ENCODE measurements at places on chromosomes 12 and 14. TPM values are rescaled to one million over a fixed set of nuclear protein-coding genes. Genes with fewer than 3 reads are reported as not detected.

GRCh38 chr14:20440465-20440864, 4.5 kb upstream of the KLHL33 start:
- DNase-seq: no peak
- H3K27ac ChIP-seq: no peak overlapping the region
- no peaks in the 10 kb centered on the region for H3K36me3 ChIP-seq
- H3K4me3 ChIP-seq: no peak overlapping the region
- H3K4me1 ChIP-seq: peaks cover 10% of the 10 kb centered on the region

GRCh38 chr12:98149270-98149669, 366.1 kb upstream of the TMPO start:
- no peak for DNase-seq
- peaks cover 7% of the 10 kb centered on the region for H3K27me3 ChIP-seq
- H3K27ac ChIP-seq: no peak overlapping the region
- no peaks in the 10 kb centered on the region for H3K36me3 ChIP-seq

DNA sequence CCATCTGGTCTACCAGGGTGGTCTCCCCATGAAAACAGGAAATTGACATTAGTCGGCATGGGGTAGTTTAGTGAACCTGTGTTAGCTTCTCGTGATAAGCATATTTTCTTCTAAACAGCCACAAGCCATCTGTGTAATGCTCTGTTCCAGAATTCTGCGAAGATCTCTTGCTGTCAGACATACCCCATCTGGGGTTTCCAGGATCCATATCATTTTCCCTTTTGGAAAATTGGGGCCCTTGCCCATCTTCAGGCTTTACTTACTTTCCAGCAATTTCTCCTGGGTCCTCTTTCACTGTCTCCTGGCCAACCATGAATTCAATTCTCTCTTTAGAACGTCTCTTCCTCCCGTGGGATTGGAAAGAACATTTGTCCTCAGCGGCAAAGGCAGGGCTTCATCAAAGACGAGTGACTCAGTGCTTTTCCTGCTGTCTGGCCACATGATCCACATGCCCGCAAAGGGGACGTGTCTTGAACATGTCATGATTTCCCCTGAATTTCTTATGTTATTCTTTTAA, 21.4 kb upstream of the NCOR2 start:
- H3K36me3 ChIP-seq: no peaks in the 10 kb centered on the region
- no peak for DNase-seq
- peaks cover 21% of the 10 kb centered on the region for H3K4me1 ChIP-seq

DNA sequence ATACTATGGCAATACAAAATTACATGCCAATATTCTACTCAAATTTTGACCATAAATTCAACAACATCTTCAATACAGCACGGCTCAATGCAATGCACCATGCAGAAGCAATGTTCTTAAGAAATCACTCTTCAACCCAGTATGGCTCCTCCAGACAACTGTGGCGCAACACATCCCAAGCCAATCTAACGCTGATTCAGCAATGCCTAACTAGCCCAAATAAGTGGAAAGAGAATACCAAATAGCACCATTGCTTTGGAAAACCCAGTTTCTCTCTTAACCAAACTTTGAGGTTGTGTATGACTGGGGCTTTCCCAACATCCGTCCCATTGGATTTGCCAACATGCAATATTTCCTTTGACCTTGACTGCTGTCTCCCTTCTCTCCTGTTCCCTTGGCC, 211.1 kb upstream of the TBX3 start:
- H3K27ac ChIP-seq: no peak overlapping the region
- no peak for DNase-seq
- no peak overlapping the region for H3K4me3 ChIP-seq
- H3K27me3 ChIP-seq: peaks cover 10% of the 10 kb centered on the region
- no peaks in the 10 kb centered on the region for H3K4me1 ChIP-seq
- H3K36me3 ChIP-seq: no peaks in the 10 kb centered on the region

The MDGA2 gene
- not detected for total RNA-seq

DNA sequence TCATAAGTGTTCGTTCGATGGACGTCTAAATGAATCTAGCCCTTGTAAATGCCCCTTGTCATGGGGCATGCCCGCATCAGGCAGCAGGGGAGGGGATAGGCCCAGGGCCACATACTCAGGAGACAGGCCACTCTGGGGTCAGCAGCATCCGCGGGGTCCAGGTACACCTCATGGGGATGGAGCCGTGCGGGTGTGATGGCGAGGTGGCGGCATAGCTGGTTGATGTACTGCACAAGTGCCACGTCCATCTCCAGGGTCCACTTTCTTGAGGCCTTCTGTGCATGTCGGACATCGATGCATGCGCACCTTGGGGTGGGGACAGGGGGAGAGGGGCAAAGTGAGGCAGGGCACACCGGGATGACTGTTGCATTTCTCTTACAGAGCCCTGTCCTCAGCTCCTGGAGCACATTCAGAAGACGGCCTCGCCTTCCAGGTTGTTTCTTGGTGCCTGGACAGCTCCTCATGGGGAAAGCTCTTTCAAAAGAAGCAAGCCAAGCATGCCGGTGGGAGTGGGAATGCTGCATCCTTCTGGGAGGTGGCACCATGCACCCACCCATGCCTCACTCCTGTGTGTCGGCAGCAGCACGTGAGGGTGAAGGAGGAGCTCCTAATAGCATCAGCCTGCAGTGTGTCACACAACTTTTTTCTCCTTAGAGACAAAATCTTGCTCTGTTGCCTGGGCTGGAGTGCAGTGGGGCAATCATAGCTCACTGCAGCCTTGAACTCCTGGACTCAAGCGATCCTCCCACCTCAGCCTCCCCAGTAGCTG, 47.4 kb downstream of the TRAFD1 start:
- H3K27ac ChIP-seq: no peak overlapping the region
- H3K27me3 ChIP-seq: no peaks in the 10 kb centered on the region
- DNase-seq: peak; percentile 84
- peaks cover 5% of the 10 kb centered on the region for H3K4me1 ChIP-seq
- H3K4me3 ChIP-seq: no peak overlapping the region

- H3K36me3 ChIP-seq: no peaks in the 10 kb centered on the region
- peaks cover 34% of the 10 kb centered on the region for H3K4me1 ChIP-seq
- peaks cover 4% of the 10 kb centered on the region for H3K27me3 ChIP-seq
- no peak overlapping the region for H3K4me3 ChIP-seq
- peak overlapping the region; percentile 62 for H3K27ac ChIP-seq
These were observed 3.4 kb upstream of the RNASE7 start for GRCh38 chr14:21038441-21039422.

The KLRF2 gene
- not detected for total RNA-seq

GRCh38 chr12:52615912-52616311, 2.4 kb downstream of the KRT73 start:
- peaks cover 2% of the 10 kb centered on the region for H3K36me3 ChIP-seq
- no peaks in the 10 kb centered on the region for H3K4me1 ChIP-seq
- H3K27me3 ChIP-seq: peaks cover 72% of the 10 kb centered on the region

The TMEM63C gene
- 8.7 TPM for total RNA-seq

The HOXC12 gene
- total RNA-seq: not detected

GRCh38 chr12:67720351-67720856, 71.9 kb downstream of the DYRK2 start:
- DNase-seq: no peak
- peaks cover 42% of the 10 kb centered on the region for H3K4me1 ChIP-seq
- no peaks in the 10 kb centered on the region for H3K27me3 ChIP-seq
- no peak overlapping the region for H3K4me3 ChIP-seq

The TBX5 gene
- not detected for total RNA-seq

The HOXC5 gene
- not detected for total RNA-seq

DNA sequence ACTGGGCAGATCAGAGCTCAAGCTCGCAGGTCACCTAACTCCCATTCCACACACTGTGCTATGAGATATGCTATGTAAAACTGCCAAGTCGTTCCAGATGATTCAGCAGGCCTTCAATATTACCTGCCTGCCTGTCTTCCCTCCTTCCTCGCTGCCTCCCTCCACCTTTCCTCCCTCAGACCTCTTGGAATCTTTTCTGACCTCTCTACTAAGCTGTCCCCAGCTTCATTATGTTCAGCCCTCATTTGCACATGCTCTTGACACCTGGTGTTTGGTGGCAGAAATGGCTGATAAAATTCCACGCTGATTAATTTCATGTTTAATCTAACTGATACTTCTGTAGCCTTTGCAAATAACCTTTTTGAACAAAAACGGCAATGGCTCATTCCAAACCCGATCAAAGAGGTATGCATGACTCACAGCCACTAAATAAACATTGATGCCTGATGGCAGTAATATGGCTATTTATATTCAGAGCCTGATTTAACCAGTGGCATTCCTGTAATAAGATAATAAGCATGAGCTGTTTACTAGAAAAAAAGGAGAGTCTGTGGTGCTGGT, 130.8 kb upstream of the EGLN3 start:
- H3K27ac ChIP-seq: peak overlapping the region; percentile 77
- H3K27me3 ChIP-seq: no peaks in the 10 kb centered on the region
- no peaks in the 10 kb centered on the region for H3K36me3 ChIP-seq

- no peaks in the 10 kb centered on the region for H3K36me3 ChIP-seq
- no peak overlapping the region for H3K27ac ChIP-seq
- no peak overlapping the region for H3K4me3 ChIP-seq
- peaks cover 26% of the 10 kb centered on the region for H3K4me1 ChIP-seq
- no peaks in the 10 kb centered on the region for H3K27me3 ChIP-seq
- no peak for DNase-seq
These were observed 52.7 kb upstream of the ZDHHC17 start for GRCh38 chr12:76711241-76711640.

The AQP5 gene
- not detected for total RNA-seq

GRCh38 chr12:91851741-91852477, 293.7 kb downstream of the BTG1 start:
- no peak overlapping the region for H3K4me3 ChIP-seq
- H3K27me3 ChIP-seq: no peaks in the 10 kb centered on the region
- H3K4me1 ChIP-seq: peaks cover 22% of the 10 kb centered on the region
- H3K27ac ChIP-seq: no peak overlapping the region

- no peak overlapping the region for H3K4me3 ChIP-seq
- DNase-seq: no peak
- H3K27me3 ChIP-seq: no peaks in the 10 kb centered on the region
- peak overlapping the region; percentile 2 for H3K27ac ChIP-seq
- H3K4me1 ChIP-seq: no peaks in the 10 kb centered on the region
- H3K36me3 ChIP-seq: peaks cover 24% of the 10 kb centered on the region
These were observed 38.8 kb downstream of the FBXO21 start for GRCh38 chr12:117151403-117152031.

- DNase-seq: no peak
- H3K27me3 ChIP-seq: peaks cover 16% of the 10 kb centered on the region
- no peaks in the 10 kb centered on the region for H3K4me1 ChIP-seq
- H3K27ac ChIP-seq: no peak overlapping the region
These were observed 893.4 kb upstream of the TMEM132C start for GRCh38 chr12:127373559-127373958.

The VDR gene
- total RNA-seq: 4.6 TPM

GRCh38 chr14:92323916-92324818, 1.2 kb downstream of the SLC24A4 start:
- no peaks in the 10 kb centered on the region for H3K36me3 ChIP-seq
- peak overlapping the region; percentile 44 for H3K4me3 ChIP-seq

The YAF2 gene
- 35.4 TPM for total RNA-seq

GRCh38 chr12:5391653-5392052, 40.3 kb upstream of the NTF3 start:
- H3K27me3 ChIP-seq: peaks cover 2% of the 10 kb centered on the region
- no peaks in the 10 kb centered on the region for H3K4me1 ChIP-seq
- H3K27ac ChIP-seq: no peak overlapping the region

- peaks cover 18% of the 10 kb centered on the region for H3K4me1 ChIP-seq
- no peak overlapping the region for H3K27ac ChIP-seq
- peaks cover 2% of the 10 kb centered on the region for H3K27me3 ChIP-seq
- H3K36me3 ChIP-seq: no peaks in the 10 kb centered on the region
- H3K4me3 ChIP-seq: no peak overlapping the region
These were observed 10.2 kb downstream of the TRPV4 start for GRCh38 chr12:109822951-109823411.

The GPR84 gene
- total RNA-seq: not detected

The DCP1B gene
- 12.7 TPM for total RNA-seq

- H3K4me3 ChIP-seq: no peak overlapping the region
- no peaks in the 10 kb centered on the region for H3K4me1 ChIP-seq
- peaks cover 13% of the 10 kb centered on the region for H3K36me3 ChIP-seq
- H3K27me3 ChIP-seq: no peaks in the 10 kb centered on the region
These were observed 65.6 kb downstream of the TESC start for GRCh38 chr12:117033382-117034221.

The TNFRSF1A gene
- total RNA-seq: 128 TPM

- no peak for DNase-seq
- H3K4me1 ChIP-seq: peaks cover 14% of the 10 kb centered on the region
- no peaks in the 10 kb centered on the region for H3K36me3 ChIP-seq
- H3K4me3 ChIP-seq: no peak overlapping the region
- H3K27me3 ChIP-seq: no peaks in the 10 kb centered on the region
These were observed 332.5 kb downstream of the CCER1 start for GRCh38 chr12:90622431-90622830.

DNA sequence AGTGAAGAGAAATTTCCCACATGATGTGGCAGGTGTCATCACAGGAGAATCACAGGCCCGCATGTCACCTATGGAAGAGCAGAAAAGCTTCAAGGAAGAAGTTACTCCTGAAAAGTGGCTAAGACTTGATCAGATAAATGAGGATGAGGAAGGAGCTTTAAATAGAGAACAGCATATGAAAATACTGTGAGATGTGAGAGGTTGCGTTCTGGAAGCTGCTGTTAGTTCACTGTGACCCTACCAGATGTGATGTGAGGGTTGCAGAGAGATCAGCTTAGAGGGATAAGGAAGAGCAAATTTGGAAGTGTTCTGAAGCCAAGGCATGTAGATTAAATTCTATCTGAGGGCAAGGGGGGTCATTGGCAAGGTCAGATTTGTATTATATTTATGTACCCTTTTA, 17.1 kb downstream of the ERP27 start:
- no peaks in the 10 kb centered on the region for H3K27me3 ChIP-seq
- H3K27ac ChIP-seq: no peak overlapping the region
- no peak overlapping the region for H3K4me3 ChIP-seq
- H3K36me3 ChIP-seq: no peaks in the 10 kb centered on the region
- DNase-seq: no peak

The KCNH3 gene
- total RNA-seq: 0.10 TPM

GRCh38 chr12:19482551-19483109, 43.3 kb downstream of the AEBP2 start:
- H3K4me1 ChIP-seq: peaks cover 25% of the 10 kb centered on the region
- no peak for DNase-seq
- peak overlapping the region; percentile 79 for H3K27ac ChIP-seq
- no peaks in the 10 kb centered on the region for H3K27me3 ChIP-seq
- no peak overlapping the region for H3K4me3 ChIP-seq
- H3K36me3 ChIP-seq: peaks cover 26% of the 10 kb centered on the region

GRCh38 chr12:23083267-23083666, 458.3 kb downstream of the ETNK1 start:
- no peak overlapping the region for H3K4me3 ChIP-seq
- no peak overlapping the region for H3K27ac ChIP-seq
- DNase-seq: no peak
- H3K4me1 ChIP-seq: peaks cover 31% of the 10 kb centered on the region

Data from chondrocyte (in vitro differentiated cells).